CD4-positive, alpha-beta memory T cell (primary cell): ENCODE measurements at places on chromosomes 12 and 14. TPM values are rescaled to one million over a fixed set of nuclear protein-coding genes. Genes with fewer than 3 reads are reported as not detected.

Gene AJUBA
- total RNA-seq = 2.8 TPM

Gene MMP17
- 0.94 TPM for total RNA-seq

Gene ZDHHC22
- not detected for total RNA-seq

Gene SYCP3
- total RNA-seq = 0.23 TPM

Gene MIPOL1
- 0.25 TPM for total RNA-seq

Gene FGD4
- 0.47 TPM for total RNA-seq

Gene FIGNL2
- total RNA-seq = 1.2 TPM

Gene AMHR2
- total RNA-seq = not detected

Gene CLMN
- total RNA-seq = 0.70 TPM

Gene ACOT6
- total RNA-seq = not detected

Gene KRT81
- not detected for total RNA-seq

Gene PYM1
- total RNA-seq = 39.3 TPM

Gene OTOGL
- not detected for total RNA-seq

Gene ADAM21
- total RNA-seq = not detected

Gene CLEC2B
- total RNA-seq = 74.6 TPM

Gene TMEM30B
- 3.0 TPM for total RNA-seq

Gene GALNT16
- total RNA-seq = 0.06 TPM

Gene NKX2-1
- total RNA-seq = not detected

Gene HOXC5
- not detected for total RNA-seq

Gene DEPDC4
- total RNA-seq = 0.38 TPM

Gene PLA2G1B
- total RNA-seq = not detected

Gene RPGRIP1
- 0.47 TPM for total RNA-seq

Gene SERPINA9
- total RNA-seq = not detected

Gene KRT75
- total RNA-seq = not detected

Gene ANAPC7
- 70.1 TPM for total RNA-seq

Gene PAX9
- not detected for total RNA-seq

Gene TRPV4
- 0.17 TPM for total RNA-seq

Gene RNF212B
- not detected for total RNA-seq

Gene KRT74
- not detected for total RNA-seq

Gene PLEK2
- 1.9 TPM for total RNA-seq

Gene TBC1D30
- total RNA-seq = 0.55 TPM

Gene CPNE8
- total RNA-seq = 5.1 TPM

Gene LTA4H
- total RNA-seq = 57.7 TPM

Gene CCDC60
- not detected for total RNA-seq

Gene COCH
- total RNA-seq = not detected

Gene BEGAIN
- total RNA-seq = 0.84 TPM

Gene ITPK1
- total RNA-seq = 30.0 TPM

Gene GPX2
- total RNA-seq = not detected
